ENCODE measurements at places on chromosomes 2 and 18.

GRCh38 chr18:267380-267687, 513 bp downstream of the THOC1 start:
- no peak for DNase-seq
- peaks cover 39% of the 10 kb centered on the region for H3K4me1 ChIP-seq

- H3K27me3 ChIP-seq, result peaks cover 48% of the 10 kb centered on the region
- H3K4me3 ChIP-seq, result no peak overlapping the region
- no peak overlapping the region for H3K27ac ChIP-seq
- H3K36me3 ChIP-seq, result no peaks in the 10 kb centered on the region
- no peak for DNase-seq
These were observed 28.3 kb upstream of the FZD7 start for GRCh38 chr2:202005272-202005887.

GRCh38 chr2:10617241-10617640, 72.5 kb downstream of the NOL10 start:
- no peak overlapping the region for H3K4me3 ChIP-seq
- H3K4me1 ChIP-seq, result peaks cover 24% of the 10 kb centered on the region
- peaks cover 4% of the 10 kb centered on the region for H3K36me3 ChIP-seq
- no peaks in the 10 kb centered on the region for H3K27me3 ChIP-seq
- no peak for DNase-seq
- no peak overlapping the region for H3K27ac ChIP-seq

- H3K36me3 ChIP-seq, result no peaks in the 10 kb centered on the region
- no peak overlapping the region for H3K4me3 ChIP-seq
- no peak for DNase-seq
- H3K27me3 ChIP-seq, result no peaks in the 10 kb centered on the region
- no peak overlapping the region for H3K27ac ChIP-seq
These were observed 11.6 kb downstream of the CDKL4 start for GRCh38 chr2:39232141-39232540.

DNA sequence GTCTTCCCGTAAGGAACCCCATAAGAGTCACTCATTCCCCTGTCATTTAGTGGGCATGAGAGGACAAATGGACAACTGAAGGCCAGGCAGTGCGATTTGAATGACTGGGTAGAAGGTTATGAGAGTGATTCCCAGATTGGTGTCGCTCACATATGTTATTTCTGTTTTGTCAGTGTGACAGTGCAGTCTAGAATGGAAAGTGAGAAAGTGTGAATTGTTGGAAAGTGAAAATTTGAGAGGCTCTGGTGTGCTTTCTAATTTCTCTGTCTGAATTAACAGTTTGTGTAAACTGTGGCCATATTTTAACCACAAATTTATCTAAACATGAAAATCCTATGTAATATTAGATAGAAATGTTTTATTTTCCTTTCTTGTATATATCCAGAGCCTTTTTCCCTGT, 49.1 kb downstream of the ASXL3 start:
- no peaks in the 10 kb centered on the region for H3K36me3 ChIP-seq
- H3K27ac ChIP-seq, result no peak overlapping the region
- no peak overlapping the region for H3K4me3 ChIP-seq

DNA sequence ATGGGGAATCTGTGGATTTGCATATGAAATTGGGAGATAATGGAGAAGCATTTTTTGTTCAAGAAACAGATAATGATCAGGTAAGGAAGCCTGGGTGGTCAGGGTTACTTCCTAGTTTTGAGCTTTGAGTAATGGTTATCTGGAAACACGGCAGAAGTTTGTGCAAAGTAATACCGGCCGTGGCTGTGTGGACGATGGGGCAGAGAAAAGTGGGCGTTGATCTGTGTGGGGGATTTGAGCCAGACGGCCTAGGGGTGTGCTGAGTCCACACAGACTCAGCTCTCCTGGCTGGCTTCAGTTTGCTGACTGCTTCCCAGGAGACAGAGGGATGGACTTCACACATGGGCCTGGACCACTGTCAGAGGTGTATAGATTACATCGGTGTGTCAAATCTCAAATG, 21.3 kb downstream of the LPIN1 start:
- peaks cover 36% of the 10 kb centered on the region for H3K4me1 ChIP-seq
- no peak overlapping the region for H3K27ac ChIP-seq
- no peak for DNase-seq
- no peak overlapping the region for H3K4me3 ChIP-seq

DNA sequence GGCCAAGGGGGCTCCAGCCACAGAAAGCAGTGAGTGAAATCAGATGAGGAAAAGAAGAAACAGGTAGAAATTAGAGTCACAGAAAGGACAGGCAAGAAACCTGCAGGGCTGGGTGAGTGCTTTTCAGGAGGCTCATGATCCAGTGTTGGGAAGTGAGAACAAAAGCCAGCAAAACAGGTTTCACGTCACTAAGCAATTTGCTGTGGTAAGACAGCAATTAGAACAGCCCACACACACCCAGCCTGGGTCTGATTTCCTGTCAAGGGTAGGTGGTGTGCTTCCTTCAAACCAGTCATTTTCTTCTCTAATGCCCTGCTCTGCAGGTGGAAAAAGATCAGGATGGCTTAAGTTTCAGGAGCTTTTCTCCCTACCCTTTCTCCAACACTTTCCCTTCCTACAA, 52.9 kb upstream of the XDH start:
- H3K4me1 ChIP-seq, result no peaks in the 10 kb centered on the region
- H3K36me3 ChIP-seq, result no peaks in the 10 kb centered on the region
- H3K27ac ChIP-seq, result no peak overlapping the region
- H3K4me3 ChIP-seq, result no peak overlapping the region
- no peak for DNase-seq

- no peak overlapping the region for H3K27ac ChIP-seq
- H3K27me3 ChIP-seq, result no peaks in the 10 kb centered on the region
- H3K4me1 ChIP-seq, result no peaks in the 10 kb centered on the region
- no peak for DNase-seq
These were observed 155.0 kb upstream of the SLC8A1 start for GRCh38 chr2:40606862-40607261.

- H3K27ac ChIP-seq, result no peak overlapping the region
- no peaks in the 10 kb centered on the region for H3K36me3 ChIP-seq
- DNase-seq, result no peak
These were observed 801.4 kb upstream of the ZEB2 start for GRCh38 chr2:145321344-145321743.

DNA sequence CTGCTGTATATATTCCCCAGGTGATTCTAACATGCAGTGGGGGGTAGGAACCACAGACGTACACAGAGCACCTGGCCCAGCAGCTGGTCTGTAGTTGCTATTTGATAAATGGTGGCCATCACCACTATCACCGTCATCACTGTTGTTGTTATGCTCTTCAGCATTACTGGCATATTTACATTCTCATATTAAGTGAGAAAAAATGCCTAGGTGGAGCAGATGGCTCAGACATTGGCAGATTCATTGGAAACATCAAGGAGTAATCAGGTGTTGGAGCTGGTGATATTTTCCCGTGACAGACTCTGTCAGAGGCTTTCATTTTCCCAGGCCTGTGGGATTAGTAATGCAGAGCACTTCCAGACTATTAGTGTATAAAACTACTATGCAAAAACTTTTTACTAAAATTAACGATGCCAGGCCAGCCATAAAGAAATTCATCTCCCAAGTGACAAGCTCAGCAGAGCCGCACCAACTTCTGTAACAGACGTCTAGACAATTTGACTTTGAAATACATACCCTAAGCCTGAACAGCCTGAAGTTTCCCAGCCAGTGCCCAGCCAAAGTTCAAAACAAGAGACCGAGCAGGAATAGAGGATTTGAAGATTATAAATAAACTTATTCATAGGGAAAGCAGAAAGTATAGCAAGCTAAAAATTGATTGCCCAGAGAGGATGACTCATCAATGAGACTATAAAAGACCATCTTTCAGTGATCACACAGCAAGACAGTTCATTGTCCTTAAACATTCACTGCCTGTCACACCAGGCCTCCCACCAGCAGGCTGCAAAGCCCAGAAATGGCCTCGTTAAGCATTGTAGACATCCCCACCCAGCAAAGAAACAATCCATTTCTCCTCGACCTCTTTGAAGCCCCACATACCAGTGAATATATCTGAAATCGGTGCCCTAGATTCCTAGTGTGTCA, 247.4 kb upstream of the CHAC2 start:
- peaks cover 19% of the 10 kb centered on the region for H3K27me3 ChIP-seq
- H3K4me3 ChIP-seq, result no peak overlapping the region
- H3K4me1 ChIP-seq, result no peaks in the 10 kb centered on the region
- DNase-seq, result no peak
- H3K27ac ChIP-seq, result no peak overlapping the region
- no peaks in the 10 kb centered on the region for H3K36me3 ChIP-seq

GRCh38 chr18:40407909-40408308, 1547.1 kb upstream of the PIK3C3 start:
- H3K27me3 ChIP-seq, result no peaks in the 10 kb centered on the region
- H3K4me1 ChIP-seq, result no peaks in the 10 kb centered on the region

DNA sequence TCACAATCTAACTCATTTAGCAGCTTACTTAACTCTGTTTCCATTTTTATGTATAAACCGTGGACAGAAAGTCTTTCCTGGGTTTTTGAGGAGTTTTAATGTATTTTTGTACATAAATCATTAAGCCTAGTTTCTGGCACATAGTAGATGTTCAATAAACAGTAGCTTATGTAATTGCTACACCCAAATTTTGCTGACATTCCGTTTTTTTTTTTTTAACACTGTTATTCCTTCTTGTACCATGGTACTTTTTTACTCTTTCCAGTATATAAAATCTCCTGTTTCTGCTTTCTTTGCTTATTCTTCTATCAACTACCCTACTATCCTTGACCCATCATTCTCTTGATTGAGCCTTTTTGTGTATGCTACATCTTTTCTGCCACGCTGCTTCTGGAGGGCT, 1151.3 kb upstream of the CRIM1 start:
- H3K27me3 ChIP-seq, result no peaks in the 10 kb centered on the region
- H3K4me3 ChIP-seq, result no peak overlapping the region
- H3K4me1 ChIP-seq, result no peaks in the 10 kb centered on the region
- H3K36me3 ChIP-seq, result no peaks in the 10 kb centered on the region
- DNase-seq, result no peak

- no peak for DNase-seq
- peaks cover 1% of the 10 kb centered on the region for H3K36me3 ChIP-seq
- H3K4me1 ChIP-seq, result no peaks in the 10 kb centered on the region
- H3K27me3 ChIP-seq, result peaks cover 62% of the 10 kb centered on the region
- no peak overlapping the region for H3K4me3 ChIP-seq
These were observed 226.5 kb upstream of the SPRED2 start for GRCh38 chr2:65658881-65659280.

GRCh38 chr2:4862031-4862430, 830.2 kb upstream of the SOX11 start:
- H3K4me1 ChIP-seq, result no peaks in the 10 kb centered on the region
- H3K27me3 ChIP-seq, result no peaks in the 10 kb centered on the region
- no peak for DNase-seq
- no peak overlapping the region for H3K27ac ChIP-seq
- H3K36me3 ChIP-seq, result no peaks in the 10 kb centered on the region

- H3K27ac ChIP-seq, result no peak overlapping the region
- no peaks in the 10 kb centered on the region for H3K4me1 ChIP-seq
- no peaks in the 10 kb centered on the region for H3K27me3 ChIP-seq
- DNase-seq, result no peak
These were observed 313.2 kb downstream of the RND3 start for GRCh38 chr2:150174056-150174805.

- H3K36me3 ChIP-seq, result no peaks in the 10 kb centered on the region
- no peak for DNase-seq
- peaks cover 1% of the 10 kb centered on the region for H3K27me3 ChIP-seq
These were observed 74.1 kb downstream of the CABYR start for GRCh38 chr18:24212939-24213338.

- H3K4me1 ChIP-seq, result no peaks in the 10 kb centered on the region
- H3K4me3 ChIP-seq, result no peak overlapping the region
- H3K36me3 ChIP-seq, result peaks cover 3% of the 10 kb centered on the region
- H3K27ac ChIP-seq, result no peak overlapping the region
- no peak for DNase-seq
- peaks cover 48% of the 10 kb centered on the region for H3K27me3 ChIP-seq
These were observed 17.0 kb upstream of the MTCL1 start for GRCh38 chr18:8688216-8688800.

DNA sequence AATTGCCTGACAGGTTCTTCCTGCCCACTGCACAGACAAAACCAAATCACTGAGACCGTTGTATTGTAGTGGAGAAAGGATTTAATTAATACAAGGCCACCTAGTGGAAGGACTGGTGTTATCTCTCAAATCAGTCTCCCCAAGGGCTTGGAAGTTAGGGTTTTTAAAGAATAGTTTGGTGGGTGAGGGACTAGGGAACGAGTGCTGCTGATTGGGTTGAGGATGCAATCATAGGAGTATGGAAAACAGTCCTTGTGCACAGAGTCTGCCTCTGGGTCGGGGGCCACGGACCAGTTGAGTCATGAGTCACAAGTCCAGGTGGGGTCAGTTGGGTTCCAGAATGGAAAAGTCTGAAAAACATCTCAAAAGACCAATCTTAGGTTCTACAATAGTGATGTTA, 89.1 kb downstream of the B3GNT2 start:
- no peaks in the 10 kb centered on the region for H3K36me3 ChIP-seq
- no peaks in the 10 kb centered on the region for H3K27me3 ChIP-seq
- H3K4me1 ChIP-seq, result peaks cover 14% of the 10 kb centered on the region
- DNase-seq, result no peak

DNA sequence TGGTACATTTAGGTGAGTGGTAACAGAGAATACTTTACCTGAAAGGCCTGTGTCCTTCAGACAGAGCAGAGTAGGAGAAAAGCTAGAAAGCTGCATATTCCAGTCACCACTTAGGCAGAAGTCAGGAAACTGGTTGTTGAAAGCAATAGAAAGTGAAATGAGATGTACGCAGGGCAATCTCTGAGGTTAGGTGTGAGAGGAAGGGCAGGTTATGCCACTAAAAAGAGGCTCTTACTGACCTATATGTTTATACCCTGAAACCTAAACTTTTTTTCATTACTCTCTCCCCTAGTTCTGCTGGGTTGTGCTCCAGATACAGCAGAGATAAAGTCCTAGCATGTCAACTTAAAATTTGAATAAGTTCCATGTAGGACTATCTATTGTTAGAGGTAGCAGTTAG, 93.5 kb downstream of the COX7A2L start:
- no peak for DNase-seq
- H3K27ac ChIP-seq, result no peak overlapping the region
- peaks cover 9% of the 10 kb centered on the region for H3K4me1 ChIP-seq
- H3K27me3 ChIP-seq, result no peaks in the 10 kb centered on the region
- no peak overlapping the region for H3K4me3 ChIP-seq

DNA sequence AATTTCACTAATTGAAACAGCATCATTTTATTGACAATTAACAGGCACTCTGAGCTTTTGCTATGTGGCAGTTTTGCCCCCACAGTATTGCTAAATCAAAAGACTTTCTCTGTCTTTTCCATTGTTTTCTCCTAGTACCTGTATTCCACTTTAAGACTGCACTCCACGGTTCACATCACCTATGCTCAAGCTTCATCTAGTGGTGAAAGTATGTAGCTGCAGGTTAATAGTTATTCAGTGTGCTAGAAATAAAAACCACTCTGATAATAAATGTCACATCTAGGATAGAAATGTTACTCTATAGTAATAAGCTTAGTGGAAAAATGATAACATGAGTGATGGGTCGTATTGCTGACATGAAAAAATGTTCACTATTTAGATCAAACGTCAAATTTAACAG, 24.6 kb downstream of the ARL6IP6 start:
- H3K4me3 ChIP-seq, result no peak overlapping the region
- peaks cover 4% of the 10 kb centered on the region for H3K4me1 ChIP-seq
- no peak for DNase-seq
- H3K27ac ChIP-seq, result no peak overlapping the region
- no peaks in the 10 kb centered on the region for H3K27me3 ChIP-seq
- H3K36me3 ChIP-seq, result peaks cover 7% of the 10 kb centered on the region

- H3K27ac ChIP-seq, result no peak overlapping the region
- H3K4me1 ChIP-seq, result no peaks in the 10 kb centered on the region
- no peaks in the 10 kb centered on the region for H3K27me3 ChIP-seq
- no peak overlapping the region for H3K4me3 ChIP-seq
- DNase-seq, result no peak
These were observed 34.0 kb upstream of the CYP26B1 start for GRCh38 chr2:72181616-72182015.

Measured in central memory CD8-positive, alpha-beta T cell (primary cell).